ENCODE measurements at places on chromosomes 4 and X. TPM values are rescaled to one million over a fixed set of nuclear protein-coding genes. Genes with fewer than 3 reads are reported as not detected.

- no peak for DNase-seq
- H3K27ac ChIP-seq: no peak overlapping the region
- no peaks in the 10 kb centered on the region for H3K36me3 ChIP-seq
- H3K4me1 ChIP-seq: no peaks in the 10 kb centered on the region
Observed at GRCh38 chr4:107906458-107907100, 24.8 kb upstream of the CYP2U1 start.

GRCh38 chr4:165555302-165555701 lies 176.5 kb downstream of the CPE start:
- H3K27me3 ChIP-seq: no peaks in the 10 kb centered on the region
- no peaks in the 10 kb centered on the region for H3K36me3 ChIP-seq
- DNase-seq: no peak
- H3K4me1 ChIP-seq: no peaks in the 10 kb centered on the region

DNA sequence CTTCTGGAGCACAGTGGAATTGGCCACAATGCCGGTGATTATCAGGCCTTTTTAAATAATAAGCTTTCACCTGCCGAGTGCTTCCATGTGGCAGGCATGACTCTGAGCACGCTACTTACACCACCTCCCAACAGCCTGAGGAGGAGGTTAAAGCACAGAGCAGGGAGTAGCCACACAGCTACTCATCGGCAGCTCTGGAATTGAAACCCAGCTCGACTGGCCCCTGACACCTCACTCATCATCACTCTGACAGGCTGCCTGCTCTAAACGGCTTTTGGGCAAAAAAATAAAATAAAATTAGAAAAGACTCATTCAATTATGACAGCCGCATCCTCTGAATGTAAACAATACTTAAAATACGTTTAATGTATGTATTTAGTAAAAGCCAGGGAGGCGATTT lies 326.4 kb upstream of the NOCT start:
- H3K36me3 ChIP-seq: no peaks in the 10 kb centered on the region
- no peaks in the 10 kb centered on the region for H3K27me3 ChIP-seq
- DNase-seq: no peak
- no peak overlapping the region for H3K27ac ChIP-seq

- H3K36me3 ChIP-seq: no peaks in the 10 kb centered on the region
- H3K4me1 ChIP-seq: no peaks in the 10 kb centered on the region
- H3K27me3 ChIP-seq: peaks cover 25% of the 10 kb centered on the region
Observed at GRCh38 chr4:3707423-3708102, 58.6 kb upstream of the ADRA2C start.

DNA sequence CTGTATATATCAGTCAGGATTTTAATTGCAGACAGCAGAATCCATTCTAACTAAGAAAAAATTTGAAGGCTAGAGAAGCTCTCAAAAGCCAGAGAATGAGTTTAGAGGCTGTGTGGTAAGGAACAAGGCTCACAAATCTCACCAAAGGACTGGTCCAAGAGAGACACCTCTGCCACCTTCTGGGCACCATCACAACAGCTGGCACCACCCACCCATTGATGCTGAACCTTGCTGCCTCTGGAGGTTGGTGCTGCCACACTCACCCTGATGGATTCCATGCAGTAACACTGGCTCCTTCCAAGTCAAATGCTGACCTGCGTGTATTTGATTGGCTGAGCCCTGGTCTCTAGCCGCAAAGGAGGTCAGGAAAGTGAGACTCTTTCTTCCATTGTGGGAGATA lies 100.8 kb downstream of the BEND2 start:
- H3K4me1 ChIP-seq: no peaks in the 10 kb centered on the region
- no peaks in the 10 kb centered on the region for H3K36me3 ChIP-seq
- DNase-seq: no peak
- H3K27me3 ChIP-seq: no peaks in the 10 kb centered on the region

DNA sequence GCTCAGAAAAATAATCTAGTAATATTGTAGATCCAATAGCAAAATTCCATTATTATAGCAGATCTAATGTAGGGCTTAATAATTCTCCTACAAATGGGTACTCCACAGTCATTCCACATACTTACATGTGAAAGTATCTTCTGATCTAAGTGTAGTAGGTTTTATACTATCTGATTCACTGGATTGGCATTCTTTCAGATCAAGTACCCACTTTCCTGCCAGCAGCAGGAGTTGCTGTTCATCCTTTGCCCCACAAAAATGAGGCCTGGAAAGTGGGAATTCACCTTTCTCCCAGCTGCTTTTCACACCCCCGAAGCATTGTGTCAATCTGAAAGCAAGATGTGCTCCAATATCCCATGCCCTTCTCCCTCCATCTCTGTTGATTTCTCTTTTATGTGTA lies 77.1 kb upstream of the RXFP1 start:
- H3K36me3 ChIP-seq: no peaks in the 10 kb centered on the region
- H3K27me3 ChIP-seq: no peaks in the 10 kb centered on the region
- no peak overlapping the region for H3K27ac ChIP-seq

Gene NXF2
- not detected for total RNA-seq
